Iris pigment epithelial cell (primary cell): ENCODE measurements at places on chromosomes 2 and 18.
A peak's percentile ranks its signal among the peaks of the same experiment; 100 is the strongest.

DNA sequence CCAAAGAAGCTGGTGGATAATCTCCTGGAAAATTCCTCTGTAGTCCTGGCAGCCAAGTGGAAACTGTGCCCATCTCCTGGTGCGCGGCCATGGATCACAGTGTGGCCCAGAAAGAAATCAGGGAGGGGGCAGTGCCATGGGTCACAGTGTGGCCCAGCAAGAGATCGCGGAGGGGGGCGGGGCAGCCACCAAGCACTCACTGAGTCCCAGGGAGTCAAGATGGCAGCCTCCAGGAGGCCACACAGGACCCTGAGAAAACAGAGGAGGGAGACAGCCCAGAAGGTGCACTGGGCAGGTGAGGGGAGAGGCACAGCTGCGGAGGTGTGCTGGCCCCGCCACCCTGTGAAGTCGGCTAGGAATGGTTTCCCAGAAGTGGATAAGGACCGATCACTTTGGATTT lies 8.1 kb upstream of the ATP6V1B1 start:
- no peak for DNase-seq

DNA sequence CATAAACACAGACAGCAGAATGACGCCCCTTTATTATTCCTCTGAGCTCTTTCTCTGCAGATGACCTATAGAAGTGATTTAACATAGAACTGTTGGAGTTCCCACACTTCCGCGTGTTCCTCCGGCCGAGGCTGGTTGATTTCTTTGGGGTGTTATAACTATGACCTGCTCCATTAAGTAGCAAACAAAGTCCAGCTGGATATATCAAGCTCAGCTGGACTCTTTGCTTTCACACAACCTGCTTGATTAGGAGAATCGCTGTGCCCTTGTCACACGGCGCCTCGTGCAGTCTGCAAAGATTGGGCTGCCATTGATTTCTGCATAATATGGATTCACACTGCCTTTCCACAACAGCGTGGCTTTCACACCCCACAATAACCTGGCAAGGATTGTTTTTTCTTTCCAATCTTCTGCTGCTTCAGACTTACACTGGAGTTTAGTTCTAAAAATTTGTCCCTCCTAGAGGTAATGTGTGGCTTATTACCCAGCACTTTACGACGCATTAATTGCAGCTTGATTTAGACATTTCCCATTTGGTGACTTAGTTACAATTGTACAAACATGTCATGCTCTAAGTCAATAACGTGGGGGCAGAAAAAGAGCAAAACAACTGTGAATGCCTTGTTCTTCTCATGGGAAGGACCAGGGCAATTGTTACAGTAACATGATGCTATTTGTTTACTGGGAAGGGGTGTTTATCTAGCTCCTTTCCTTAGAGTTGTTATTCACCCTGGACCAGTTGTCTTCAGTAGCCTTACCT lies 485.7 kb downstream of the TXNL1 start:
- DNase-seq, result no peak

DNA sequence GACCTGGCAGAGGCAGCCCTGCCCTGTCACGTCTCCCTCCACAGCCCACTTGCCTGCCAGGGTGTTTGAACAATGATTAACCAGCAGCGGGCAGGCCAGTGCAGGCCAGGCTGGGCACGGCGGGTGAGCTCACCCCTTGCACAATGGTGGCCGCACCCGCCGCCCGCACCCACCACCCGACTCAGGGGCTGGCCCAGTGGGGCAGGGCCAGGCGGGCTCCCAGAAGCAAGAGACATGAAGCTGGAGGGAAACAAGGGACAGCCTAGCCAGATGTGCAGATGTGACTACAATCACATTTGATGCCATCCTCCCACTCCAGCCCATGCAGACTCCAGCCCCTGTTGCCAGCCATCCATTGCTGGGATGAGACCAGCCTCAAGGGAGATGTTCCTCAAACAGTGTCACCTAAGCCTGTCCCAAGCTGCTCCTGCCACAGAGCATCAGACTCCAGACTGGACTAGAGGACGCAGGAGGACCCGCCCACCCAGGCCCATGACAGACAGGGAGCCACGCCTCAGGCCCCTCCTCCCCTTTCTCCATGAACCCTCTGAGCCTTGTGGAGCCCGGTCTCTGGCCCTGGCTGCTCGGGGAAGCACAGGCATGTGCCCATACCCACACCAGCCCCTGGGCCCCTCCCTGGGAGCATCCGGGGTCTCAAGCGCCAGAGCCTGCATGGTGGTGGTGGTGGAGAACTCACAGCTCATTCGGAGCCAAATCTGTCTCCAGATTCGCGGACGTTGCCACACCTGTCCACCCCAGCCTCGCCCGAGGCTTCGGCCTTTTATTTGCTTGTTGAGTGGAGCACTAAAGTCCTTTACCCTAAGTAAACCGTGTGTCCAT lies 45.0 kb downstream of the SDC1 start:
- DNase-seq, result no peak

- DNase-seq, result no peak
These were observed 52.1 kb upstream of the FAHD2A start for GRCh38 chr2:95350368-95350767.

DNA sequence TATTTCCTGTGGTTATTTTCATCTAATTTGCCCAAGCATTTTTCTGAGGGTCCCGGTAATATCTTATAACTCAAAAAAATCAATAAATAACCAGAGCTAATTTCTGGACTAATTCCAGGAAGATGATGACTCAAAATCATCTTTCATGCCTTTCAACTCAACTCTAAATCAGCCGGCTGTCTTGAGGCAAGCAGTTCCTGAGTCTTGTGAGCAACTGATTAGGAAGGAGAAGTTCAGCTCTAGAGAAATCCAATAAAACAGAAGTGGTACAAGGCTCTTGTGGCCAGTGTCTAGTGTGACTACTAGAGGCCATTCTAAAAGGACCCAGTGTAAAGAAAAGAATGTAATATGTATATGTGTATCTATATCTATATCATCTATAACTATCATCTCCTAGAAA lies 890.4 kb downstream of the TRIB2 start:
- no peak for DNase-seq

DNA sequence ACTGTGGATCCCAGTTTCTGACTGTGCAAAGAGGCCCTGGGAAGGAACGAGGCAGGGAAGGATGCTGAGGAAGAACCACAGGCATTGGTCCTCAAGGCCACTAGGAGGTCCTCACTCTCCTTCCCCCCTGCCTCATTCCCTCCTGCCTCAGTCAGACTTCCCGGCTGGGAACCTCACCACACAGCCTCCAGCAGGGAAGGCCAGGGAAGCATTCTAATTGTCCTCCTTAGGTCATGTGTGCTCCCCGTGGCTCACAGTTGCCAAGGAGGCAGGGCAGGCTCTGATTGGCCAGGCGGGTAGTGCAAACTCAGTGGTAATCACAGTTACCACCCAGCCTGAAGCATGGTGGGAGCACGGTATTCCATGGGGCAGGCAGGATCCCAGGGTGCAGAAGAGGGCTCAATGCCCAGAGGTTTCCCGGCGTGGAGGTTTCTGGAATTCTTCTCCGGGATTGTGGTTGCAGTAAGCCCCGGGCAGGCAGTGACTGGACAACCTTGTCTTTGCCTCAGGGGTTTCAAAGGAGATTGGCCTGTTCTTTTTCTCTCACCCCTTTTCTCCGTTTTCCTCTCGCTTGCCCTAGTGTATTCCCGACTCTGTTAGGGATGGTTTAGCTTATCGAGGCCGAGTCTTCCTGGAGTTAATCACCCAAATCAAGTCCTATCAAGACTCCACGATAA lies 27.1 kb downstream of the FER1L5 start:
- no peak for DNase-seq

- DNase-seq, result no peak
These were observed 94.6 kb downstream of the PHLPP1 start for GRCh38 chr18:62809900-62810299.

GRCh38 chr18:72543357-72544055 lies 636 bp downstream of the CBLN2 start:
- DNase-seq, result no peak

- DNase-seq, result no peak
These were observed 103.9 kb upstream of the PPP1CB start for GRCh38 chr2:28647682-28648081.

- peak; percentile 48 for DNase-seq
These were observed 58.1 kb upstream of the RALBP1 start for GRCh38 chr18:9417073-9417851.
